ENCODE measurements at places on chromosomes 3 and 15. TPM values are rescaled to one million over a fixed set of nuclear protein-coding genes. Genes with fewer than 3 reads are reported as not detected.

LRRIQ4 gene
- total RNA-seq: not detected

DNA sequence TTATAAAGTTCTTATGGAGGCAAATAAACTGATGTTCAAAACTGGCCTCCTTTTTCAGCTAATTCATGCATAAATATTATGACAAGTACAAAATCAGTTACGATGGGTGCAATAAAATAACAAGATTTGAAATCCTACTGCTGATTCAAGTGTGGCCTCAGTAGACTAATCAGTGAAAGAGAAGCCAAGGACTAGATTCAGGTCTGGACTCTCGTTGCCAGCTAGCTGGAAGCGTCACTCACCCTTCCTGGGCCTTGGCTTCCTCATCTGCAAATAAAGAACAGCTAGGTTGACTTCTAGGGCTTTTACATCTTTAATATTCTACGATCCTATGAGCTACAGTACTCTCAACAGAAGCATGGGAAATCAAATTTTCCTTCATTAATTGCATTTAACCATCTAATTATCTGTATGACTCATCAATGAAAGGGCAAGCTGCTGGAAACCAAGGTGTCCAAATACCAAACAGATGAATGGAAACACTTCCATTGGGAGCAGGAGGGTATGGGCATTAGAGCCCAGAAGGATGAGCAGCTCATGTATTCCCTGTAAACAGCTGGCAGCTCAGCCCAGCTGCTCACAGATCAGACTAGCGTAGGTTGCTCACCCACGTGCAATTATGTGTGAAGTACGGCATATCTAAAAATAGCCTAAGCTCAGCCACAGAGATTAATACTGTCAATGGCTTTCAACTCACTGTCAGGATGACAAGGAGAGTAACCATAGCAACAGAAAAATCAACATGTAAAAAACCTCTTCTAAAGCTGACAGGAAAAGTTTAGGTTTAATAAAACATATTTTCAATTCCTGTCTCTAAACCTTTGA is 294.8 kb downstream of the PLCL2 start:
- DNase-seq: no peak

GRCh38 chr3:164416491-164417222 is 661.6 kb downstream of the SI start:
- DNase-seq: no peak

MCTP2 gene
- total RNA-seq: 1.2 TPM

DUOXA2 gene
- total RNA-seq: not detected

Measured in Right ventricle myocardium inferior (tissue), 1 donor.